ENCODE measurements at places on chromosomes 16 and 17.

DNA sequence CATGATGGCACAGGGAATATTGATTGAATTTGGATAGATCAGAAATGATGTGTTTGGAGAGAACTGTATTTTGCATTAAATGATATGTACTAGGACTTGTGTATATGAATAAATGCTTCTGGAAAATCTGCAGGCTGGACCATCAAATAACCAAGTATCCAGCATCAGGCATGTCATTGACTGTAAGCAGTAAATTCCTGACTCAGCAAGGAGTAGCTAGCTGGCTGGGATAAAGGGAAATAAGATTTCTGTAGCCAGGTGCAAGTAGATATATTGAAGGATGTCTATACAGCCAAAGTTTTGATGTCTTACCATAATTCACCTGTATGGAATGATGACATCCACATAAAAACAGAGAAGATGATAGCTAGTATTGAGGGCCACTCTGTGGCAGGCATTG is 809.6 kb downstream of the CDH11 start:
- DNase-seq: no peak

DNA sequence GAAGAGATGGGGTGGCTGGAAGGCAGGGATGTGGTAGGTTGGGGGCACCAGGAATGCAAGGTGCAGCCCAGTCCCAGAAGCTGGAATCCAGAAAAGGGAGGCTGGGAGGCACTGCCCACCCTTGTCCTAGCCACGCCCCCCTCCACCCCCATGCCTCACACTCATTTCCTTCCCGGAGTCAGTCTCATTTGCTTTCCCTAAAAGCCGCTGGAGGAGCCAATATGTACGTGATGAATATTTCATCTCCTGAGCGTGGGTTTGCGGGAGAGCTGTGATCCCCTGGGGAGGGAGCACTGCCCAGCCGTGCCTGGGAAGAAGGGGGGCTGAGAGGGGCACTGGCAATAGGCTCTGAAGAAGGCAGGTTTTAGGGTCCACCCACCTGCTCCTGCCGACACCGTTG is 124.5 kb upstream of the LHX1 start:
- DNase-seq: peak; percentile 3

- no peak for DNase-seq
These were observed 6.2 kb downstream of the HASPIN start for GRCh38 chr17:3729881-3730280.

- no peak for DNase-seq
These were observed 2.9 kb upstream of the ZSCAN10 start for GRCh38 chr16:3101841-3102470.

GRCh38 chr17:62916684-62917571 is 49.1 kb upstream of the TANC2 start:
- DNase-seq: no peak
